CD4-positive, alpha-beta T cell treated with Interleukin-4 for 4 hours (primary cell): ENCODE measurements at places on chromosomes 1 and 21.

DNA sequence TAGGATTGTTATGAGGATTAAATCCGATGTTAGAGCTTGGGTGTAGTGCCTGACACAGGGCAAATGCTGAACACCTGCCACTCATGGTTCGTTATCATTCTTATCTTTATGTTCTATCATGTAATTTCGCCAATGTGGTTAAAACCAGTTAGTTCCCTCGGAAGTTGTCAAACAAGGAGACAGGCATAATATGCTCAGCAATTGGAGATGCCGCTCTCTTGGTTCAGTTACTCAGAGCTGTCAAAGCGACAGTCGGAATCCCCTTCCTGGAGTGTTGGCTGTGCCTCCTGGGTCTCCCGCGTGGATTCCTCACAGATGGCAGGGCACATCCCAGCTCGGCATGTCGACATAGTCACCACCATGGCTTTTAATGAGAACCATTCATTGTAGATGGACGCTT, 192.2 kb downstream of the ROR1 start:
- DNase-seq, result no peak

GRCh38 chr1:212649020-212649419, 40.5 kb downstream of the ATF3 start:
- no peak for DNase-seq

DNA sequence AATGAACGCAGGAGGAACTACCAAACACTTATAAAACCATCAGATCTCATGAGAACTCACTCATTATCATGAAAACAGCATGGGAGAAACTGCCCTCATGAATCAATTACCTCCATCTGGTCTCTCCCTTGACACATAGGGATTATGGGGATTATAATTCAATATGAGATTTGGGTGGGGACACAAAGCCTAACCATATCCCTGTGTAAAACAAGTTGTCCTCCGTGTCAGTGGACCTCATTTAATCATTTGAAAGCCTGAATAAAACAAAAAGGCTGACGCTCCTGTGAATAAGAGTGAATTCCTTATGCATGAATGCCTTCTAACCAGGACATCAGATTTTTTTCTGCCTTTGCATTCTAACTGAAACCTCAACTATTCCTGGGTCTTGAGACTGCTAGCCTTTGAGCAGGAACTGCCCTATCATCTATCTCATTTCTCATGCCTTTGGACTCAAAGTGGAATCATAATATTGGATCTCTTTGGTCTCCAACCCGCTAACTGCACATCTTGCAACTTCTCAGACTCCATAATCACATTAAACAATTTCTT, 648.8 kb downstream of the ADGRL2 start:
- DNase-seq, result no peak

DNA sequence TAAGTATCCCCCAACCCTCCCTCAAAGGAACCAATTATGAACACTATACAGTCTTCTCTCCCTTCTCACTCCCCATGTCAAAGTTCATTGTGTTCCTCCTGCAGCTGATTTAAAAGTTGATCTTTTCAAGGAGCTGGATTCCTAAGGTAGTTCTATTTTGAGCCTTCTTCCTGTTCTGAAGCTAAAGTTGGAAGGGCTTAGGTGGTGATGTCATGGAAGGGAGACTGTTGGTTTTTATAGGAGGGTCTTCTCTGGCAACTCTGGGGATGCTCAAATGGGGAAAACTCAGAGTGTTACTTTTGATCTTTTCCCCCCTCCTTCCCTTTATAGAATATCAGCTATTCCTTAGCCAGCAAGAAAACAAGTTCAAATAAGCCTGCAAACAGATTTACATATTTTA, 83.0 kb upstream of the AK4 start:
- DNase-seq, result no peak

DNA sequence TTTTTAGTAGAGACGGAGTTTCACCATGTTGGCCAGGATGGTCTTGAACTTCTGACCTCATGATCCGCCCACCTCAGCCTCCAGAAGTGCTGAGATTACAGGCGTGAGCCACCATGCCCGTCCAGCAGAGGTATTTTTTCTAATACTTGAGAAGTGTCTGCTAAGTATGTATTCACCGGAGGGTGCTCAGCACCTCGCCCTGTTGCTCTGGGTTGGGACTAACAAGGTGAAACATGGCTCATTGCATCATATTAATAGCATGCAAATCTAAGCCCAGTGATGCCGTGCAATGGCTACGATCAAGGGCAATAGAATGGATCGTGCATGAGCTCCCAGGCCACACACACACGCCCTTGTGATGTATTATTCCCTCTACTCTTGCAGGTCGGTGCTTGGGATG, 68.7 kb downstream of the PDE9A start:
- no peak for DNase-seq

DNA sequence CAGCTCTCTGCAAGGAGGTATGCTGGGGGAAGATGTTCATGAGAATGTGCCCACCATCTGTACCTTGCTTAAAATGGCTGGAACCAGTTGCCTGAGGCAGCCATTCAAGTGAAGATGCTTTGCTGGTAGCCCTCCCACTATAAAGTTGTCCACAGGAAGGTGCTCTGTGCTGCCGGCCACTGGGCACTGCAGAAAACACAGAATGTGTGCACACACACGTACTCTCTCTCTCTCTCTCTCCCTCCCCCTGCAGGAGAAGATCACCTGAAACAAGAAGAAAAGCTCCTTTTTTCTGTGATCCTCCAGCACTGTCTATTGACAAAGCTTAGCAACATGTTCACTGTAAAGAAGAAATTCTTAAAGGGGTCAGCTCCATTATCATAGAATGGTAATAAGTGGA, 134.8 kb downstream of the PIGK start:
- DNase-seq, result no peak

DNA sequence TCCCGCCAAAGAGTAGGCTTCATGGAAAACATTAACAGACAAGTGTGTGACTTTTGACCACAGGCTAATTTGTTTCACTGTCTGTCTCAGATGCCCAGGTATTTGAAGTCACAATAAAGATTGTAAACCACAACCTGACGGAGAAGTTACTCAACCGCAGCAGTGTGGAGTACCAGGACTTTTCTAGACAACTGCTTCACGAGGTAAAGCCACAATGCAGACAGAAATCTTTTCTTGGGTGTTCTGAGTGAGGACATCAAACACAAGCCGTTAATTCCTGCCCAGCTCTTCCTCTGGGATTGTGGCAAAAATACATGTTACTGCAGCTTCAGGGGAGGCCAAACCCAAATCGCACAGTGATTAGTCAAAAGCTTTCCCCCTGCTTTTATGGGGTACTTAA, 31.0 kb downstream of the UMODL1 start:
- DNase-seq, result no peak

GRCh38 chr1:27071049-27071416, 58.4 kb upstream of the TENT5B start:
- no peak for DNase-seq

DNA sequence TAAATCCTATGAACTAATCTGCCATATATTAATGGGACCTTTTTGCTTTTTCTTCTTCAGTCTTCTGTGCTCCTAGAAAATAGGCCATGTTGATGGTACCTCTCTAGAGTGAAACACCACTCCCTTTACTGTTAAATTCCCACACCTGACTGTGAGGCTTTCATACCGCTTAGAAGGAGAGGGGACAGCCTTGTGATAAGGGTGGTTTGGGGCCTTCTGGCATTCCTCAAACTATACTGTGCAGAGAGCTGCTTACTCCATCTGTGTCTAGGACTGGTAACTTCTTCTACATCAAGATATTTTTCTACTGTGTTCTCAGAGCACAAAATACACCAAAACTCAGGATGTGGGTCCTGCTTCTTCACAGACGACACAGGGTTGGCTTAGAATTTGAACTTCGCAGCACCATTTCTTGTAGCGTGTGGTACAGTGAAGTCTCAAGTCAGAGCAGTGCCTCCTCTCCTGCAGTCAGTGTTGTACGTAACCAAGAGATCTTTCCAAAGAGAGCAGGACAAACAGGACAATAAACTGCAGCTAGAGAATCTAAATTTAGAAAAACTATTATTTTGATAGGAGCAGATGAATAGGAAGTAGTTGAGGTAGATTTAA, 43.8 kb downstream of the MACO1 start:
- no peak for DNase-seq

DNA sequence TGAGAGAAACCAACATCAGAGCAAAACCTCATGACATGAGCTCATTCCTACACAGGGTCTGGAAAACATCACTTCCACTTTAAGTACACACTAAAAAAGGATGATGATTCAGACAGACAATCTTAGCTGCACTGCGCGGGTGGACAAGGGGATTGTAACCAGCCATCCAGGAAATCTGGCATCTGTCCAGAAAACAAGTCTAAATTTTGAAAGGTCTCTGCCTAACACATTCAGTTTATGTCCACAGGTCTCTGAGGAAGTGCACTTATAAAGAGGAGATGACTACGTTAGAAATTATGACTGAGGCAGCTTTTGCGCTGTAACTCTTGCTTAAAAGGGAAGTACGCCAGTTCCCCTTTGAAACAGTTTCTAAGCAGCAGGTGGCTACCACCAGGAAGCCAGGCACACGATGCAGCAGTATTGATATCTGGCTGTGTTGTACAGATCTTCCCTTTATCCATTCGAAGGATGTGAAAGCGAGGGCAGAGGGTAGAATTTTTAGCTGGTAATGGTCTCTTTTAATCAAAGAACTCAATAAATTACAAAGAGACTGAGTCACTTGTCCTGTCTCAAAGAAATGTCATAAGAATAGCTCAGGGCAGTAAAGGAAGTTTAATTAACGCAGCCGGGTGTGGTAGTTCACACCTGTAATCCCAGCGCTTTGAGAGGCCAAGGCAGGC, 128.0 kb downstream of the SETD4 start:
- peak; percentile 16 for DNase-seq

DNA sequence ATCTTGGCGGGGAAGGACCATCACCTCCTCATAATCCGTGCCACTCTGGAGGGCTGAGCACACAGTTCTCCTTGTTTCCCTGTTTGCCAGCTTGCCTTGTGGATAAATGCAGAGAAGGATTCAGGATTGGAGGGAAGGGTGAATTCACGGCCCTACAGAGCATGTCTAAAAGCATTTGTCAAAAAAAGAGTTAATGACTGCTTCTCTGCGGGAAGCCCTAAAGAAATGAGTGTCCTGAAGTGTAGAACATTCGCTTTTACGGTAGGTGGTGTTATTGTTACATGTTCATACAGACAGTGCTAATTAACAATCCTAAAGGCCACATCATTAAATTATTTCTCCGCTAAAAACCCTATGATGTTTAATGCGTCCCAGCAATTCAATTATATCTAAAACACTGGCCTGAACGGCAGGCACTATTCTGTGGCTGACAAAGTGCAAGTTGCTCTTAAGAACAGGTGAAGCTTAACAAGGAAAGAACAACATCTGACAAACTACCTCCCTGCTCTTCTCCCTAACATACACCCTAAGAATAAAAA, 112.3 kb upstream of the NFIA start:
- DNase-seq, result no peak

DNA sequence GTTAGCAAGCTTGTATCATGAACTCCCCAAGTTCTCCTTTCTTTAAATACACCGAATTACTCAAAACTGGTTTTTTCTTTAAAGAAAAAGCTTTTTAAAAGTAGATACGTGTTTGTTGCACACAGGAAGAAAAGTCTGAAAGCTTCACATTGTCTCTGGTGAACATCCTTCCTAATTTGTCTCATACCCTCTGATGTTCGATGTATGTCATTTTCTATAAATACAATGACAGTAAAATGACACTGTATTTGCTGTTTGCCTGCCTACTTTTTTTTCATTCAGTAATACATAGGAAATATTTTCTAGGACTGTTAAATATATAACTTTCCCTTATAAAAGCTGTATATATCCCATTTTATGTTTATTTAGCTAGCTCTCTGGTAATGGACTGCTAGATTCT, 153.9 kb downstream of the GALNT2 start:
- no peak for DNase-seq

DNA sequence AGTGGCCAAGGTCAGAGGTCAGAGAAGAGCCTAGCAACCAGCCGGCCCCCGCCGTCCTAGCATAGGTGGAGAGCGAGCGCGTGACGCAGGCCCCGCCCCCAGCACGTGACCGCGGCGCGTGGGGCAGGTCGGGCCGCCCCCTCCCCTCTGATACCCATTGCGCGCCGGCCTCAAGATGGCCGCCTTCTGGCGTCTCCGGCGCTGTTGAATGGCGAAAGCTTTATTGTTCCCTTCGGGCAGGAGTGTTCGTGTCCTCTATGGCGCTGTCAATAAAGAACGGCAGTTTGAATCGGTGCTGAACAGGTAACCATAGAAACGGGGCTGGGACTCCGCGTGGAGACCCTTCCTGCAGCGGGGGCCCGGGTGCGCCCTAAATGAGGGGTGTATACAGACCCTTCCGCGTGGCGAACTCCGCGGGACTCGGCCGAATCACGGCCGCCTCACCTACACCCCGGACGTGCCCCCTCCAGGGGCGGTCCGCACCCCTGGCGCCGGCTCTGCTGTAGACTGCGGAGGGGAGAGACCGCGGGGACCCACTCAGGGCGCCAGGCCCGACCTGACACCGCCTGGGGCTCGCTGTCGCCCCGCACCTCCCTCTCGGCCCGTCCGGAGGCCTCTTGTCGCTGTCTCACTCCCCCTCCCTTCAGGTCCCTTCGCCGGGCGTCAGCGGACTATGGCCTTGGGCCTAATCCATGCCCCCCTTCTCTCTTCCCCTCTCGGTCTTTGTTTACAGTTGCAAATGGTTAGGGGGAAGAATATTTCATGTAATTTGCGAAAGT, at the start of gene ZBTB40:
Gene ZBTB40, plus strand, starts transcription at position 150 of the 779 bp plus-strand sequence. CDS start 38,098 bp downstream, outside the sequence.
- DNase-seq, result peak; percentile 94

DNA sequence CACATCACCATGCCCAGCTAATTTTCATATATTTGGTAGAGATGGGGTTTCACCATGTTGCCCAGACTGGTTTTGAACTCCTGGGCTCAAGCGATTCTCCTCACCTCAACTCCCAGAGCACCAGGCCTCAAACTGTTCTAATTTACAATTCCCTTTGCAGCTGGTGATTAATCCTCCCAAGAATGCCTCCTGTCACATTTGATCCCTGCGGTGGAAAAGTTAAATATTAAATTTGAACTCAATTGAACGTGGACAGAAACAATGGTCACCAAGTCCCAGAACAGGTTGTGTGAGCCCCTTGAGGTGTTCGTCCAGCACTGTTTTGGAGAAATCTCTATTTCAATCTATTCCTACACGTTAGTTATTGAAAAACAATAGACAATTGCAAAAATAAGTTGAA, 2.0 kb upstream of the ANKRD35 start:
- no peak for DNase-seq

DNA sequence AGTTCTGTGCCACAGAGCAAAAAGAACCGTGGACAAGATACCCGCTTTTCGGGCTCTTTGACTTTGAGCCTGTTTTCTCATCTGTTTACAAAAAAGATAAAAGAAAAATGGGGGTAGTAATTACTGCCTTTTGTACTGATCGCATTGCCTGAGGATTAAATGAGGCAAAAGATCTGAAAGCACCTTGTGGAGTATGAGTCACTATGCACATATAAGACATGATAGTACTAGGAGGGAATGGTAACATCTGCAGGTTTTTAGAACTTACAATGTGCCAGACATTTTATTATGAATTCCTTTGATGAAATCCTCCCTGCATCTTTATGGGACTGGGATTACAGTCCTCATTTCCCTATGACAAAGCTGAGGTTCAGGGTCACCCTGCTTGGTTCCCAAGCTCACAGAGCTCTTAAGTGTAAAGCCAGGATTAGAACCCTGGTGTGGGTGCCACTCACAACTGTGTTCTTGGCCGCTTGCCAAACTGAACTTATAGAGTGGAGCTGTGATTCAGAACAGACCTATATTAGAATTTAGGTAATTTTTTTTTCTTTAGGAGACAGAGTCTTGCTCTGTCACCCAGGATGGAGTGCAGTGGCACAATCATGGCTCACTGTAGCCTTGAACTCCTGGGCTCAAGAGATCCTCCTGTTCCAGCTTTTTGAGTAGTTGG, 1.8 kb downstream of the DISC1 start:
- DNase-seq, result peak; percentile 60
